ENCODE measurements at places on chromosomes 1 and 21.

DNA sequence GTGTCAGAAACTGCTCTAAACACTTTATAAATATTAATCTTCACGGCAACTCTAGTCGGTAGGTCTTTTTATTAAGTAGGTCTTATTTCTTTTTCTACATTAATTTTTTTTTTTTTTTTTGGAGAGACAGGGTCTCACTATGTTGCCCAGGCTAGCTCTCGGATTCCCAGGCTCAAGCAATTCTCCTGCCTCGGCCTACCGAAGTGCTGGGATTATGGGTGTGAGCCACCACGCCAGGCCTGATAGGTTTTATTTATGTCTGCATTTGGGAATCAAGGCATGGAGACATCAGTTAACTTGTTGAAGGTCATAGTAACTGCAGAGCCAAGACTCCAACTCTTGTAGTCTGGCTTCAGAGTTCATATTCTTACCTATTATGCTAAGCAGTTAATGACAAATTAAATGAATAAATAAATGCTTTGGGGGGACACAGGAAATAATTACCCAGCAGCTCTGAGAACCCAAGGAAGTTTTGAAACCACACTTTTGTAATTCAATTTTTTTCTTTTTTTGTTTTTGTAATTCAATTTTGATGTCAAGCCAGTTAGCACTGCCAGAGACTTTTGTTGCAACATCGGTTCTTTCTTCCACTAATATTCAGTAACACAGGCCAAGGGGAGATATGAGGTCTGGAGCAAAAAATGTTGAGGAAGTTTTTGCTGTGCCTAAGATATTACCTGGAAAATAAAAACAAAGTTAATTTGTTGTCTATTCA, 9.4 kb upstream of the UAP1 start:
- no peak for DNase-seq

DNA sequence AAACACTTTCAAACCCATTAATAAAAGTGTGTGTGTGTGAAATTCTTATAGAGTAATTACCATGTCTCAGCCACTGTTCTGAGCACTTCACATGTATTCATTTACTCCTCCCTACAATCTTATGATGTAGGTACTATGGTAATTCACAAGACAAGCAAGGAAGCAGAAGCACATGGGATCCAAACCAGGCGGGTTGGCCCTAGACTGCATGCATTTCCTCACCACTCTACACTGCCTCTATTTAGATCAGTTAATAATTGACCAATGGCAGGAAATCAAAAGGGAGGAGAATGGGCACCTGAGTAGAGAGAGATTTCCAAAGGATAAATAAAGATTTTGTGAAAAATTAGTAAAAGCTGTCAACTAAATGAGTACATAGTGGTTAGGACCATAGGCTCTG, 15.7 kb downstream of the MAP3K21 start:
- DNase-seq: no peak

DNA sequence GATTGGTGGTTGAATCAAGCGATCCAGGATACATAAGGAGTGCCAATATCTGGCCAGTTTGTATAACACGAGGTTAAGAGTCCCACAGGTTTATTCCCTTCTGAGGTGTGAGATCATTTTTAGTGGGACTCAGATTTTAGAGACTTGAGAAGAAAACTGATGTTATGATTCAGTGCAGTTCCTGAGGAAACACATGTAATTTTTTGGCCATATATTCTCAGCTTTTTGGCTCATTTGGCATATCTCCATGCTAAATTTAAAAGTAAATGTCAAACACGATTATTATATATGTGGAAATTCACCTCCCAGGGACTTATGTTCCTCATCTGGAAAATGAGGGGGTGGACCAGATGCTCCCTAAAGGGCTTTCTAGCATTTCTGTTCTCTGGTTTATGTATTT, 39.2 kb upstream of the SERBP1 start:
- DNase-seq: no peak

- DNase-seq: no peak
Observed at GRCh38 chr1:186330758-186331157, 44.3 kb downstream of the TPR start.

DNA sequence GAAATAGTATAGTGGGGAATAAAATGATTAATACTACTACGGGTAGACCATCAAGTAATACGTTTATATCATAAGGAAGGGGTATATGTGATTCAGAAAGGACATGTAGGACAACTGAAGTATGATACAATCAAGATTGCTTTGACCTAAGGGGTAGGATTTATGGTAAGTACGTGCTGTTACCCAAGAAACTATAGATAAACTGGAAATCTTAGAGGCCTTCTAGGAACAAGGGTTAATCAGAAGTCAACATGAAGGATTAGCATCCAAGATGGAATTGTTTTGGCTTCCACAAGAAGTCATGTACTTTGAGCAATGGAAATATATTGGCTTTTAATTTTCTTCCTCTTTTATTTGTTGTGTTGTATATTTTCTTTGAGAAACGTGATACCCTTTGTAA, 13.2 kb upstream of the ZMYM4 start:
- DNase-seq: no peak

GRCh38 chr1:38804062-38804886, 55.3 kb downstream of the RRAGC start:
- DNase-seq: peak; percentile 19

GRCh38 chr1:3172431-3173380, 103.7 kb downstream of the PRDM16 start:
- DNase-seq: no peak

DNA sequence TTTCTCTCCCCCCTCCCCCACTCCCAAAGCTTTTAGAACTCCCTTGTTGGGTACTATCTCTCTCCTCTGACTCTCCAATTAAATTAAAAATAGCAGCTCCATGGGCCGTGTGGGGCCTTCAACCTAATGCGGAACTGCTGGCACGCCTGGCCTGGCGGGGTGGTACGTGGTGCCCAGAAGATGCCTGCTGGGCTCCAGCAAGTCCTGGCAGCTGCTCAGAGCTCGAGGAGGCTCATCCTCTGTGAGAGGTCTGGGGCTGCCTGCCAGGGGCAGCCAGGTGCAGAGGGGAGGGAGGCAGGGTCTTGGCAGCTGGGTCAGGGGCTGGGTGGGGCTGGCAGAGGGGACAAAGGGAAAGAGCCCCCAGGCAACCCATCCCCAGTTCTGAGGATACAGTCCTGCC, 74.4 kb downstream of the ACTL8 start:
- DNase-seq: peak; percentile 28

GRCh38 chr1:246355411-246356230, 151.5 kb downstream of the SMYD3 start:
- no peak for DNase-seq

- no peak for DNase-seq
Observed at GRCh38 chr1:5650283-5651026, 341.8 kb downstream of the NPHP4 start.

- no peak for DNase-seq
Observed at GRCh38 chr1:116334015-116334547, 39.0 kb upstream of the ATP1A1 start.

GRCh38 chr1:226608699-226609505, 60.3 kb downstream of the STUM start:
- DNase-seq: peak; percentile 71

DNA sequence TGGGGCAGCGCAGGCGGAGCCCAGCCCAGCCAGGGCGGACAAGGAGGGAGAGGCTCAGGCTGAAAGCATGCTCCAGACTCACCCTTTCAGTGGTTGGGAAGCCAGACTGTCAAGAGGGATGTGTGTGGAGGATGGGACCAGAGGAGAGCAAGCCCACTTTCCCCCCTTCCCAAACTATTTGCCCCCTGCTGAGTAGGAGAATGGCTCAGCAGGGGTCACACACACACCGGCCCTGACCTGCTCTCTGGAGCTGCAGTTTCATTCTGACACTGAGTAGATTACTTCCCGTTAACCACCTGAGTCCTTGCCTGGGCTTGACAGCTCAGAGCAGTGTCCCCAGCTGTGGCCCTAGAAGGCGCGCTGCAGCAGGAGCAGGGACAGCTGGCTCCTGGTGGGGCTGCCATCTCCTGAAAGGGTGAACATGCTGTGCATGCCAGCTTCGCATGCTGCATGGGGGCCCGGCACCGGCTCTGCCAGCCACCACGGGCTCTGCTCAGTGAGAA, 51.6 kb upstream of the CNTN2 start:
- peak; percentile 19 for DNase-seq

DNA sequence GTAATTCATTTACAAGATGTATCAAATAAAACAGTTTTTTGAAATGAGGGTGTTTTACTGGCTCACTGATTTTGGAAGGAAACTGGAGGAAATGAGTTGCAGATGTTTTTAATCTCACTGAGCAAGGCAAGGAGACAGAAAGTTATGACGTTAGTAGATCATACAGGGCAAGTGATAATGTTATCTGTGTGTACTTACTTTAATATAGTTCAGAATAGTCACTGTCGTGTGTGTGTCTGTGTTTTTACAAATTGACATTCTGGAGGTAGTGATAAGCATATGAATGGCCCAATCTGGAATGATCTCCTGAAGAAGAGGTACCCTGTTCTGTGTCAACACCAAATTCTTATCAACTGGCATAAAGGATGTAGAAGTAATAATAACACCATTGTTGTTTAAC, 1.9 kb upstream of the GBP4 start:
- no peak for DNase-seq

Measured in NCI-H2081 (cell line).